ENCODE measurements at places on chromosomes 11 and 22.

DNA sequence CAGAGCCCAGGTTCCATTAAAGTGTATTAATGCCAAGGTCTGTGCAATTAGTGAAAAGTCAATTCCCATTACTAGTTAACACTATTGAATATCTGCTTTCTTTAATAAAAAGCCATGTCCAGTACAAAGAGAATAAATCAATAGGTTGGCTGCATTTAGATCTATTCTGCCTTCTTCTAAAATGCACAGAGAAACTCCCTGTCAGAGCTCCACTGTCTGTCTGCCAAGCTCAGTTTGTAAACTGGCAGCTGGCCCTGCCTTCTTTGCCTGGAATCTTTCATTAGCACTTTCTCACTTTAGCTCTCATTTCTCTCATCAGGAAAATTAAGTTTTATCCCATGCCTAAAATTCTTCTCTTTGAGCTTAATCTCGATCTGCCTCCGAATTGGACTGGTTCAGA is 35.6 kb downstream of the ARL14EP start:
- no peak for DNase-seq

DNA sequence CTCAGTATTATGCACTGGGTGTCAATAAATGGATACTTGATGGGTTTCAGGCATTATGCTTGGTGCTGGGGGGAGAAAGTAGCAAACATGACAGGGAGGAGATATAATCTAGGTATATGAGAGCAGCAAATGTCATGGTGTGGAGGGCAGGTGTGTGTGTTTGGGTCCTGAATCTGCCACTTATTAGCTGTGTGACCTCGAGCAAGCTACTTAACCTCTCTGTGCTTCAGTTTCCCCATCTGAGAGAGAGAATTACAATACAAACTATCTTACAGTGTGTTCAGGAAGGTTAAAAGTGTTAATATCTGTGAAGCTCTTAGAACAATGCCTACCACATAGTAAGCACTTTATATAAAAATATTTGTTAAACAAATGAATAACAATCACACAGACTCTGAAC is 2.8 kb downstream of the SLC22A8 start:
- DNase-seq: no peak

- no peak for DNase-seq
These were observed 4.4 kb upstream of the KRTAP5-9 start for GRCh38 chr11:71543866-71544265.

- DNase-seq: no peak
These were observed at the start of gene CABP4 for GRCh38 chr11:67455054-67455453. Gene CABP4 (plus strand): TSS chr11:67455354. CDS start chr11:67455424, 70 bp downstream.

DNA sequence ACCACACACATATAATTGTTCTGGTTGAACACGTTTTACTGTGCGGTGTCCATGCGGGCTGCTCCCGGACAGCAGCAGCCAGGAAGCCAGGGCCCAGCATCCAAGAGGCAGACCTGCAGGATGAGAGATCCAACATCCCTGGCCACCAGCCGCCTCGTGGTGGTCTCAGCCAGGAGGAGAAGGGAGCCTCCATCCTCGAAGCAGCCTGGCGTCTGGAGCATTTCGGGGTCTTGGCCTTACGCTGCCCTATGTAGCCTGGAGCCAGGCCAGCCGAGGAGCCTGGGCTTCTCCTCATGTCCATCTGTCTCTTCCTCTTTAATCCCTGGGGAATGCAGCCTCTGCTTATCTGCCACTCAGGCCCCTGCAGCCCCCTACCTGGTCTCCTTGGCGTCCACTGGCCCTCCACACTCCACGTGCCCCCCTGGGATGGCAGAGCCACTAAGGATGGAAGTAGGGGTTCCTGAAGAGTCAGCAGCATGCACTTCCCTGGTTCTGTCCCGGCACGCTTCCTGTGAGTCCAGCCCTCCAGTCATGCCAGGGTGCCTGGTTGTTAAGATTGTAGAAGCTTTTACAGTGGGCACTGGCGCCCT is 253.2 kb downstream of the TBC1D22A start:
- no peak for DNase-seq

GRCh38 chr11:121607341-121607740 is 154.6 kb upstream of the SORL1-AS1 start:
- DNase-seq: no peak

- DNase-seq: peak; percentile 37
These were observed 8.0 kb upstream of the PKNOX2 start for GRCh38 chr11:125156346-125157117.

GRCh38 chr11:85114786-85115185 is 512.4 kb downstream of the DLG2 start:
- DNase-seq: no peak

- DNase-seq: no peak
These were observed 42.5 kb upstream of the SPATA19 start for GRCh38 chr11:133887692-133888332.

GRCh38 chr11:126992804-126993111 is 7.8 kb downstream of the KIRREL3 start:
- no peak for DNase-seq

GRCh38 chr11:71145988-71146824 is 106.2 kb downstream of the SHANK2 start:
- DNase-seq: no peak

- DNase-seq: peak; percentile 60
These were observed 12.8 kb downstream of the PNPLA5 start for GRCh38 chr22:43878831-43879550.

- no peak for DNase-seq
These were observed 1.9 kb upstream of the ESS2 start for GRCh38 chr22:19146215-19146968.

- DNase-seq: no peak
These were observed 33.4 kb upstream of the OR10G7 start for GRCh38 chr11:124074554-124074953.

DNA sequence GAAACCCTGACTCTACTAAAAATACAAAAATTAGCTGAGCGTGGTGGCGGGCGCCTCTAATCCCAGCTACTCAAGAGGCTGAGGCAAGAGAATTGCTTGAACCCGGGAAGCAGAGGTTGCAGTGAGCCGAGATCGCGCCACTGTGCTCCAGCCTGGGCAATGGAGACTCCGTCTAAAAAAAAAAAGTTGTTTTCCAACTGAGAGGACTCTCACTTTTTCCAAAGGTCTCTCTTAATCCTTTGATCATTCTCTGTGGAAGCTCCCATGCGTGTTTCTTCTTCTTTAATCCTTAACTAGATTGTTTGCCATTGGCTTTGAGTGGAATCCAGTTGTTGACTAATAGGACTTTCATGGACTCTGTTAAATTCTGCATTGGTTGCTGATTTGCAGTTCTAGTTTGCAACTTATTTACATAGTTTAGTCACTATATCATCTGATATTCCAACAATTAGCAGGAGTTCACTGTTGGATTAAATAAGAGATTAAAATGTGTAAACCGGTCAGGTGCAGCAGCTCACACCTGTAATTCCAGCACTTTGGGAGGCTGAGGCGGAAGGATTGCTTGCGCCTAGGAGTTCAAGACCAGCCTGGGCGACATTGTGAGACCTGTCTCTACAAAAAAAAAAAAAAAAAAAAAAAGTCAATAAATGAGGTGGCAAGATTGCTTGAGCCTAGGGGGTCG is 79.7 kb downstream of the C22orf31 start:
- DNase-seq: no peak

- no peak for DNase-seq
These were observed 349.9 kb downstream of the CNTN5 start for GRCh38 chr11:99370549-99371216.

DNA sequence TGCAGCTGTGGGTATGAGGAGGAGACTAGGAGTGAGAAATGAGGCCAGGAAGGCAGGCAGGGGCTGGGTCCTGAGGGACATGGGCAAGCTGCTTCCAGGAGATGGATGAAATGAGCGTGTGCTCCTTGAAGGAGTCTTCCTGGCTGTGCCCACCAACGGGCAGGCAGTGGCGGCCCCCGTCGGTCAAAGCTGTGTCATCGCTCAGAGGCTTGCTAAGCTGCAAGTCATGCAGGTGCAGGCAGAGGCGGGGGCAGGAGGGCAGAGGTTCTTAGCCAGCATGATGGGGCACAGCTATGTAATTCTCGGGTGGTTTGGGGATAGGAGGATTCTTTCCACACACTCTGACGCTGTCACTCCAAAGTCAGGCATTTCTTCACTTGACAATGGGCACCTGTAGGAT is 12.5 kb upstream of the PEX26 start:
- DNase-seq: no peak

DNA sequence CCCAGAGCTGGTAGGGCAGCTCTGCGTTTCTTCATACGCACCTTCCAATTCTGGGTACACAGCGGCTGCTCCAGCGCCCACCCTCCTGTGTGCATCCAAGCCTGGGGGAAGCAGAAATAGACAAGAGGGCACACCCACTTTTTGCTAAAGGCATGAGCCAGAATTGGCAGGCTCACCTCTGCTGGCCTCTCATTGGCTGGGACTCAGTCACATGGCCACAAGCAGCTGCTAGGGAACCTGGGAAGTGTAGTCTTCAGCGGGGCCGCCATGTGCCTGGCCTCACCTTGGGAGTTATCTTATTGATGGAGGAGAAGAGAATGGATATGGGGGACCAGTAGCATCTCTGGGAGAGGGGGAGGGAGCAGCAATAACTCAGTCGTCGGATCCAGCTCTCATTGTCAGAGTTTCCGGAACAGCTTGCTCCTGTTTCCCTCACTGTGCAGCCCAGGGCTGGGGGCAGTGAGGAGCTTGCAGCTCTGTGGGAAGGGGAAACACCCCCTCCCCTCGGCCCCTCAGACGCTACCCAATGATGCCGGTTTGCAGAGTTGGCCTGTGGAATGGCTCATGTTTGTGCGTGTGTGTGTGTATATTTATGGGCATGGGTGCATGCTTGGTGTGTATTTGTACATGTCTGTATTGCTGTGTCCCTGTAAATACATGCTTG is 11.8 kb upstream of the MIEF1 start:
- DNase-seq: no peak

DNA sequence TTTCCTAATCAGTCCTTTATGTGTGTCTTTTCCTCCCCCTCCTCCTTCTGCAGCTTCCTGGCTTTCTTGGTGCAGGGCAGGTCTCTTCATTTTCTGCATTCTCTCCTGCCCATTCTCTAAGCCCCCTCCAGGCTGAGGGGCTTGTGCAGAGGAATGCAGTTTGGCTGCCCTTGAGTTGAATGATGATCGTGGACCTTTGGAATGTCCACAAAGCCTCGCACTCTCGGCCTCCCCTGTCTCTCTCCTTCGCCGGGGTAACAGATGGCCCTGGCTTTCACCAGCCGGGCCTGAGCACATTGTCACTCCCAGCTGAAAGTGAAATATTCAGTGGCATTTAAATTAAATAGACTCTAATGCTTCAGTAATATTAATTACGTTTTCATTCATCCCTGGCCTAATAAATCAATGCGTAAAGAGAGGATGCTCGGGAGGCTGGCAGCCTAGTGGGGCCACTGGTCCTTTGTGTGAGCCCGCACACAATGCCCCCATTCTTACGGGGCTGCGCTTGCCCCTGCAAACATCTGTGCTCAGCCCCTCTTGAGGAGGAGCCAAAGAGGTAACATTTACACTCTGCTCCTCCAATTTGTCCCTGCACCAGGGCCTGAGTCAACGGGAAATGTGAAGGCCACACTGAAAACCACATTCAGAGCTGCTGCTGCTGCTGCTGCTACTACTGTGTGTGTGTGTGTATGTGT is 64.9 kb upstream of the PAX6 start:
- no peak for DNase-seq

GRCh38 chr11:85301895-85302678 is 325.1 kb downstream of the DLG2 start:
- no peak for DNase-seq

GRCh38 chr11:64008914-64009633 is 22.8 kb downstream of the OTUB1 start:
- no peak for DNase-seq

DNA sequence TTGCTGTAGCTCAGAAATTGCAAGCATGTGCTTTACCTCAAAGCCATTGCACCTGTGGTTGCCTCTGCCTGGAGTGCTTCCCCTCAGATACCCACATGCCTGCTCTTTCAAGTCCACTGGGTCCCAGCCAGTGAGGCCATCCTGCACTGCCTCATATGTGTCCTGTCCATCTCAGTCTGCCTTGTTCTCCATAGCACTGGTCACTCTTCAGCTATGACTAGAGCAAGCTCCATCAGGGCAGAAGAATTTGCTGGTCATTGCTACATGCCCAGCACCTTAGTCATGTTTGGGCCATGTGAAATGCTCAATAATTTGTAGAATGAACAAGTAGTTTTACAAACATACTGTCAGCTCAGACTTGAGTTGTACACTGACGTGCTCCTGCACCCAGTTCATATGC is 64.4 kb upstream of the HORMAD2 start:
- DNase-seq: no peak

DNA sequence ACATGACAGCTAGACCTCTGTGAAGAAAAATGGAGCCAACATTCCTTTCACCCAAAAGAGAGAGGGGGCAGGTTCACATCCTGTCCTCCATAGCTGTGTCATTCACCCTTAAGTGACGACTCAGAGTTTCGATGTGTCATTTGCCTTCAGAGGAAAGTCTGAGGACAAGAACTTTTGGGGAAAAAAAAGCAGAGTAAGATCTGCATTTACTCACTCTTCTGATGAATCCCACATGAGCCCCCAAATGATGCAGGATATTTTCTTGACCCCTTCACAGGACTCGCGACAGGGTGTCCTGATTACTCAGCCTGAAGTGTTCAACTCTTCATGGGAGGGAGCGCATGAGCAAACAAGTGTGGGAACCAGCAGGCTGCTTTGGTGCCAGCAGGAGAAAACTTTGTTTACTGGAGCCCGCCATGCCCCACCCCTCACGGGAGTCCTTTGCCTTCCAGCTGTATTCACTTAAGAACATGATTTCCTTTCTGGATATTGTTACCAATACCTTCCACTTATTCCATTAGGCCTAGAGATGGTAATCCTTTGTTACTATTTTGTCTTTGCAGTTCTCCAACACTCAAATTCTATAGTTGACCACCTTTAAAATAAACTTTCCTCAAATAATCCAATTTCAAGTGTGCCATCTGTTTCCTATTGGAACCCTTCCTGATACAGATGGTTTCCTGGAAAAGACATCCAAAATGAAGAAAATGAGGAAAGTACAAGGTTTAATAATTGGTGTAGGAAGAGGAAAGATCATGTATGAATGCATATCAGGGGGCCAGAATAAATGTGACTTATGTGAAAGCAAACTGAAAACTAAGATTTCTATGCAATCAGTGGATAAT is 729.8 kb downstream of the FAM181B start:
- no peak for DNase-seq

- DNase-seq: no peak
These were observed 107.7 kb upstream of the PLET1 start for GRCh38 chr11:112368381-112368780.

GRCh38 chr22:18110194-18110953 is at the start of gene TUBA8:
Gene TUBA8 (plus strand): TSS chr22:18110809. CDS start chr22:18110866, 57 bp downstream.
- peak; percentile 75 for DNase-seq

DNA sequence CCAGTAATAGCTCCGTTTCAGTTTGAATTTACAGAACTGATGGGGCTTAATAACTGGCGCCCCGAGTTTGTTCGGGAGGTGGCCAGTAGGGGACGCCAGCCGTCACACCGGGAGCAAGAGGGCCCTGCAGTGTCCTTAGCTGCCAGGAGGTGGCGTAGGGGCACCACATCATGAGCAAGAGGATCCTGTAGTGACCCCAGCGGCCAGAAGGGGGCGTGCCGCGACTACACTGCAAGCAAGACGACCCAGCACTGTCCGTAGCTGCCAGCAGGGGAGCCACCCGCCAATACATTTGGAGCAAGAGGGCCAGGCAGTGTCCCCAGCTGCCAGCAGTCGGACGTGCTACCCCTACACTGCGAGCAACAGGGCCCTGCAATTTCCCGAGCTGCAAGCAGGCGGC is 663.7 kb upstream of the B3GAT1 start:
- no peak for DNase-seq

GRCh38 chr11:78991681-78992080 is 417.0 kb upstream of the NARS2 start:
- no peak for DNase-seq

- DNase-seq: peak; percentile 77
These were observed 599 bp downstream of the SIK3 start for GRCh38 chr11:117097389-117098268.

GRCh38 chr11:78046486-78046854 is 17.2 kb upstream of the THRSP start:
- DNase-seq: no peak

Data from left forelimb (tissue), 1 donor.